ENCODE measurements at places on chromosomes 2 and 18.

DNA sequence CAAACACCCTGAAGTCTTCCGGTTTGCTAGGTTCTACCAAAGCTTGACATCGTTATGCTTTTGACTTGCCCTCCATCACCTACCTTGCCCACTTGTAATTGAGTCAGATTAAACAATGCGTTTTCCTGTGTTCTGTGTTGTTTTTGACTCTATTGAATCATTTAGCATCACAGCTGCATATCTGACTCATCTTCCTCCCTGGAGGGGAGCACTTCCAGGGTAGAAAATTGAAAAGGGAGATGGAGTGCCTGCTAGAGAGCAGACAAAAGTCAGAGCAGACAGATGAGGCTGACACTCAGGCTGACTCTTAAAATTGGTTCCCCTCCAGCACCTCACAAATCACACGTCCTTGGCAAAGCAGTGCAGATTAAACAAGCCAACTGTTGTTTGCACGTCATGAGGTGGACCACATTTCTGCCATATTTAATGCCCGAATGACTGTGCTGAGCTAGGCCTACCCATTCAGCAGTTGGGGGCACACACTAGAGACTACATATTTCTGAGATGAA, 2.2 kb downstream of the MPP4 start:
- DNase-seq, result no peak

DNA sequence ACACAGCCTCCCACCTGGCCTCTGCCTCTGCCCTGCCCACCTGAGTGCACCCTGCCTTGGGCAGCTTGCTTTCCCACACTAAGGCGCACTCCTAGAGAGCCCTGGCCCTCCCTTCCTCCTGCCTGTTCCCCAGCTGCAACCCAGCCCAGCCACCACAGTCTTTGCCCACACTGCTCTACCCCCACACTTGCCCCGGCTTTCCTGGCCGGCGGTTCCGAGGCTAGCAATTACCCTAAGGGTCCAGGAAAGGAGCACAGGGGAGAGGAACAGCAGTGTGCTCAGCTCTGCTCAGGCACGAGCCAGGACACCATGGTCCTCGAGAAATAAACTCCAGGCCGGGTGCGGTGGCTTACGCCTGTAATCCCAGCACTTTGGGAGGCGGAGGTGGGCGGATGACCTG, 237.8 kb upstream of the RAB6C start:
- no peak for DNase-seq

- no peak for DNase-seq
Observed at GRCh38 chr2:207149249-207150213, 16.2 kb downstream of the KLF7 start.

GRCh38 chr2:70904371-70905216, 31.1 kb upstream of the ATP6V1B1 start:
- no peak for DNase-seq

GRCh38 chr2:169395821-169396374, 33.6 kb upstream of the LRP2 start:
- DNase-seq, result no peak

- DNase-seq, result peak; percentile 34
Observed at GRCh38 chr2:234019896-234020295, 30.6 kb upstream of the SPP2 start.

- DNase-seq, result no peak
Observed at GRCh38 chr2:15804691-15805090, 135.7 kb upstream of the MYCN start.

DNA sequence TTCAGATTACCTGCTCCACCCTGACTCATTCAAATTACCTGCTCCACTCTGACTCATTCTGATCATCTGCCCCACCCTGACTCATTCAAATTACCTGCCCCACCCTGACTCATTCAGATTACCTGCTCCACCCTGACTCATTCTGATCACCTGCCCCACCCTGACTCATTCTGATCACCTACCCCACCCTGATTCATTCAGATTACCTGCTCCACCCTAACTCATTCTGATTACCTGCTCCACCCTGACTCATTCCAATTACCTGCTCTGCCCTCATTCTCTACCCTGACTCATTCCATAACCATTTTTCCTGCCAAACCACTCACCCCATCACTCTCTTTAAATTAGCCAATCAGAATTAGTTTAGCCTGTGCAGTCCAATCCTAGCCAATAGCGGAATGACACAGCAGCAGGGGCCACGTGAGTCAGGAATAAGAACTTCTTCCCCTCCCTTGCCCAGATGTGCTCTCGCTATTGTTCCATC, 26.2 kb downstream of the CFAP53 start:
- DNase-seq, result no peak

DNA sequence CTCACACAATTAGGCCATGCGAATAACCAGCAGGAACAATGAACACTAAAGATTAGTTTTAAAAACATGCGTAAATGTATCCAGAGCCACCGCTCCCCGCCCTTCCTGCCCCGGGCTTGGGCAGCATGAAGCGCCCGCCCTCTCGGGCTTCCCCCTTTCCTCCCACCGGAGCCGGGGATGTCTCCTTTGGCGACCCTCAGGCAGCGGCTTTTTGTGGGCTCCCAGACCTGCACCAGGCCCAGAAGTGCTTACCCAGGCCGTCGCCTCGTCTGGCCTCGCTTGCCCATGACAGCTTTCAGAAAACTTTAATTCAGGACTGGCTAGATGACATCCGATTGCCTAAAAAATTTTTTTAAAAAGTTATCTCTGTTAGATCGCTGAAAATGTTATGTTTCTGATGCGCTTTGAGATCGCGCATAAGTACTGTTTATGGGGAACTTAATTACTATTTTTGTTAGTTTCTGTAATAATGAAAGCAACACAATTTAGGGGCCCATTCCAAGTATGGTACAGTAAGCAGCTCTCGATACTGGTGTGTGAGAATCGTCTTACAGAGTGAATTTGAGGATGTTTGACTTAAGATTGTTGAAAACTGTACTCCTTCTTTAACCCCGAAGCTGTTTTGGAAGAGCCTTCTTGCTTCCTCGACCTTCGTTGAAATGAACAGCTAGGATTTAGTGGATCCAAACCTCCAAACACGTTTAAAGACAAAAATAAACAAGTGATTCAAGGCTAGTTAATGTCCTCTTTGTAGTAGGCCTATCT, 1.1 kb downstream of the MAP3K20 start:
- no peak for DNase-seq

DNA sequence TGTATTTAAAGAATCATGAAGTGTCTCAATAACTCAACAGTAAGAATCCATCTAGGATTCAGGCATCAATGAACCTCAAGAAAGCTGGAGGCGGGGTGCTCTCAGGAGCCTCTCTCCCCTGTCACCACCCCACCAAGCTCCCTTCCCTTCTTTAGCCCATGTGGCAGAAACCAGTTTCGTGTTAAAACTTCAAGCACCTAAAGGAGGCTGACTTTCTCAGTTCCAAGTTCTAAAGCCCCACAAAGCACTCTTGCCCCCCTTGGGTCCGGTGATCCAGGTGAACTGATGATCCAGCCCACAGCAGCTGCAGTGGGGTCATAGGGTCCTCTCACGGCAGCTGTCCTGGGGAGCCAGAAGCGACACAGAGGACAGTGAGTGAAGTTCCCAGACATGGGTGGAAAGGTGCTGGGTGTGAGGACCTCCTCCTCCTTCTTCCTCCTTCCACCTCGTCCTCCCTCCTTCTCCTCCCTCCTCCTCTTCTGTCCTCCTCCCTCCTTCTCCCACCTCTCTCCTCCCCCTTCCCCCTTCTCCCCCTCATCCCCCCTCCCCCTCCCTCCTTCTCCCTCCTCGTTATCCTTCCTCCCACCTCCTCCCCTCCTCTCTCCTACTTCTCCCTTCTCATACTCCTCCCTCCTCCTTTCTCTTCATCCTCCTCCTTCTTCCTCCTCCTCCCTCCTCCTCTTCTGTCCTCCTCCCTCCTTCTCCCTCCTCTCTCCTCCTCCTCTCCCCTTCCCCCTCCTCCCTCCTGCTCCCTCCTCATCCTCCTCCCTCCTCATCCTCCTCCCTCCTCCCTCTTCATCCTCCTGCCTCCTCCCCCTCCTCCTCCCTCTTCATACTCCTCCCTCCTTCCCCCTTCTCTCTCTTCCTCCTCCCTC, 192.4 kb upstream of the AGAP1 start:
- no peak for DNase-seq

DNA sequence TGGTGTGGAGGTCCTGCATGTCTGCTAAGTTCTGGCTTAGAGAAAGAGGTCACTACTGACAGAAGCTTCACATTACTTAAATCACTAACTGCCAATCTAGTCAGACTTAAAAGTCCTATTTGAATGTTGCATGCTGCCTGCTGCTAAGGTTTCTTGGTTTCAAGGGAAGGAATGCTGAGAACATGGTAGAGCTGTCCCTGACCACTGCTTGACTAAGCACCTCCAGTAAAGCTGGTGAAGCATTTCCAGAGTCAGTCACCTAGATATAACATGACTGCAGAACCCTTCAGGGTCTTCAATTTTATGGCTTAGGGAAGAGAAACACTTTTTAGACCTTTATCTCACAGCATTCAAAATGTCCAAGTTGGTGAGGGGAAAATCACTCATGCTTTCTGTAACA, 2178.3 kb upstream of the PIK3C3 start:
- DNase-seq, result no peak

DNA sequence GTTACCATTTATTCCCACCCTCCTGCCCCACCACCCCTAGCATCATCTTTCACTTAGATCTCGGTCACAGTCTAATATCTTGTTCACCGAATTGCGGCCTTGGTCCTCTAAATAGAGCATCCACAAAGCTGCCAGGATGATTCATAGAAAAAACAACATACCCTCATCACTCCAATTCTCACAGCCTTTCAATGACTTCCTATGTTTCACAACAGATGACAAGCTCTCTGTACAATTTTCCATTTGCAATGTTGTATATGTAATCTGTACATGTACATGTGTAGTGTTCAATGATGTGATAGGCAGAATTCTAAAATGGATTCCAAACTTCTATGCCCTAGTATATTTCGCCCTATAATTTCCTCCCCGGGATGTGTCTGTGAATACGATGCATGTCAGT, 675.6 kb upstream of the CELF4 start:
- no peak for DNase-seq

GRCh38 chr2:236158969-236159777, 9.0 kb downstream of the GBX2 start:
- DNase-seq, result no peak

GRCh38 chr2:178327516-178327915, 123.5 kb downstream of the PRKRA start:
- DNase-seq, result peak; percentile 63

GRCh38 chr18:65287652-65288051, 463.2 kb upstream of the CDH7 start:
- DNase-seq, result peak; percentile 24

- no peak for DNase-seq
Observed at GRCh38 chr2:230329946-230330605, 3.1 kb downstream of the SP140L start.

GRCh38 chr2:222862909-222863544, 2.2 kb downstream of the ACSL3 start:
- DNase-seq, result no peak

DNA sequence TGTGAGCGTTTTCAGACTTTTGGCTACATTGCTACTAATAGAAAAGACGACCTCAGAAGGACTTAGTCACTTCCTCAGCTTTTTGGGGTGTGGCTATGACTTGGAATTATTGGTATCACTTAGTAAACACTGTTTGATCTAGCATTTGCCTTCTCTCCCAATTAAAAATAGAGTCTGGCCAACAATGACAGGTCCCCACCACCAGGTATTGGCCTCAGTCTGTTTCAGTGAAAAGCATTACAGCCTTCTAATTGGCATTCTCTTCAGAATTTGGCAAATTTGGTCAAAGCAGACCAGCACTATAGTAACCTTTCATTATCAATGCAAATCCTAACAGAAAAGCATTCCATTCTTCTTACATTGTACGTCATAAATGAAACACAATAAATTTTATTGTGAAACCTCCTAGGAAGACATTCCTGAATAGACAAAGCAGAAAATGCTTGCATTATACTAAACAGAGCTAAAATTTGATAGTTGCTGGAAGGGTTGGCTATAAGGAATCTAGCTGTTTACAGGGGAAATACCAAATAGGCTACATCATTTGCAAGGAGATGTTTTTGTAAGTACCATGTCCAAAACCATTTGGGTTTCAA, 613.9 kb downstream of the IRS1 start:
- no peak for DNase-seq

- no peak for DNase-seq
Observed at GRCh38 chr2:127348426-127349000, 39.3 kb downstream of the MAP3K2 start.

- DNase-seq, result no peak
Observed at GRCh38 chr2:170396799-170397459, 219.0 kb downstream of the MYO3B start.

DNA sequence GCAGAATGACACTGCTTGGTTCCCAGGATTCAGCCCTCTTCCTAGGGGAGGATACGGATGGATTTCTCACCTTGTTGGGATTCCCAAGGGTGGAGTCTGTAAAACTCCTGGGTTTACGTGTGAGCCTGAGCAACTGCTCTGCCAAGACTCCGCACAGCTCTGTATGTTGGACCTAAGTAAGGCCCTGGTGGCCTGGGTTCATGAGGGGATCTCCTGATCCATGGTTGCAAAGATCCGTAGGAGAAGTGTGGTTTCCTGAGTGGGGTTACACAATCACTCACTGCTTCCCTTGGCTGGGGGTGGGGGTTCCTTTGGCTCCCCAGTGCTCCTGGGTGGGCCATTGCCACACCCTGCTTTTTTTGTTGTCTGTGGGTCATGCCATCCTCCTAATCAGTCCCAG, 37.7 kb downstream of the ANKRD12 start:
- no peak for DNase-seq

- no peak for DNase-seq
Observed at GRCh38 chr2:32119161-32119560, 46.5 kb upstream of the SLC30A6 start.

- peak; percentile 51 for DNase-seq
Observed at GRCh38 chr2:236579746-236580315, 10.2 kb downstream of the ACKR3 start.

- no peak for DNase-seq
Observed at GRCh38 chr2:105880637-105881036, 135.9 kb downstream of the NCK2 start.

DNA sequence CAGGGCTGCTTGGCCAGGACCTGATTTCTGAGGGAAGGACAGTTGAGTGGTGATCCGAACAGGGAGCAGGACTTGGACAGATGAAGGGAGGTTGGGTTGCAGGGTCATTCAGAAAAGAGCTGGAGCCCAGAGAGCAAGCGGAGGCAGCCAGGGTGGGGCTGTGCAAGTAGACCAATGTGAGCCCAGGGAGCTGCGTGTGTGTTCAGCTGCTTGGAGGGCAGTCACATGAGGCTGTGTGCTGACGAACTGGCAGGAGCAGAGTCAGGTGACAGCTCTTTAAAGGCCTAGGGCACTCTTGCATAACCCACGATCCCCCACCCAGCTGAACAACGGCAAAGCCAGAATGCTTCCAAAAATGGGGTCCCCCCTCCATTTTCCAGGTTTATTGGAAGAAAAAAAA, 4.6 kb upstream of the MLPH start:
- DNase-seq, result peak; percentile 83

All from NCI-H774 (cell line).